Left colon (tissue), 2 donors: ENCODE measurements at places on chromosomes 3 and 15. TPM values are rescaled to one million over a fixed set of nuclear protein-coding genes. Genes with fewer than 3 reads are reported as not detected.

Gene SCAANT1
- not detected for total RNA-seq

Gene SLC22A13
- 0.61 TPM for total RNA-seq

Gene GP5
- total RNA-seq, result not detected

Gene PFN2
- 49.7 TPM for total RNA-seq

Gene CSPG4
- 12.2 TPM for total RNA-seq

Gene POLR2M
- 40.8 TPM for total RNA-seq

Gene PRSS50
- not detected for total RNA-seq

DNA sequence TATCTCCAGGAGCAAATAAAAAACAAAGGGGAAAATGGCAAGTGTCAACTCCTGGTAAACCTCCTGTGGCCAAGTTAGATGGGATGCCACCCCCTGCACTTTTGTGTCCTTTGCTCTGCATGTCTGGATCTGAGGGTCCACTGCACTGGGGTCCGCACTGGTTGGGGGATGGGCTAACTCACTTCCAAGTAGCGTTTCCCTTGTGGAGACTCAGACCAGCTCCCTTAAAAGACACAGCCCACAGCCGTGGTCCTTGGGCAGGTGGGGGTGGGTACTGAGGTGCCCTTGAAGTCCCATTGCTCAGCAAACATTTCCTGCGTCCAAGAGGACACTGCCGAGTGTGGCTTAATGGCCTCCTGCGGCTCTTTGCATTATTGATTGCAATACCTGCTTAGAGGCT is 188.2 kb downstream of the MEGF11 start:
- no peak for DNase-seq

GRCh38 chr15:93974804-93975481 is 256.4 kb upstream of the MCTP2 start:
- DNase-seq, result no peak

DNA sequence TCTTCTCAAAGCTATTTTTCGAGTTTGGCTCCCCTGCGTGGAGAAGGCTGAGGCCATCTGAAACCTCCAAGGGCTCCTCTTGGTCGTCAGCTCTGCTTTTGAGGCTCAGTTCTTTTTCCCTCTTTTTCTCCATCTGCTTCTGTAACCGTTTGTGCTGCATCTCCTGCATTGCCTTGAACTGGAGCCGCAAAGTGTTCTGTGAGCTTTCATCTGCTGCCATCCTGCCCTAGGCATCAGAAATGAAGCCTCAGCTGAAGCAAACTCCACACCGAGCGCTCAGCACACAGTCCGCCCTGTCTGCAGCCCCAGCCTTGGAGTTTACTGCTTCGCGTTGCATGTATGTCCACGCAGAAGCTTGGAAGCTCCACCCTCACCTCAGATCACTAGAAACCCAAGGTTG is 14.9 kb downstream of the CCDC13 start:
- no peak for DNase-seq

GRCh38 chr3:160870327-160870726 is 114.3 kb downstream of the PPM1L start:
- DNase-seq, result no peak

- no peak for DNase-seq
Measured at GRCh38 chr3:98556164-98557130, 24.7 kb downstream of the GPR15 start.

DNA sequence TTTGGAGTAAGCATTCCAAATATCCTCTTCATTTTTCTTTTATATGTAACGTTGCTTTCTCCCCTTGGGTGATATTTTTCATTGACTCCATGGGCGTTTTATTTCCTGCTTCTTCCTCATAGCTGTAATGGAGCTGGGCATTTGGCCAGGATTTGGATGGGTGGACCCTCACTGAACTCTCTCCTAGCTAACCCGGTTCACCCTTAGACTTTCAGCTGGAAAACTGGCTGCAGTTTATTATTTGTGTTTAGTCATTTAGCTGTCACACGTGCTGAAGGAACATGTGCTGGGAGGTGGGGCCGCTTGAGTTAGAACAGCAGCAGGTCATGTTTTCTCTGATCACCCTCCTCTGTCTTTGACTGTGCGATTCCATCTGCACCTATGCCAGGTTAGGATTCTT is 407.6 kb downstream of the ZIC1 start:
- peak; percentile 88 for DNase-seq

- no peak for DNase-seq
Measured at GRCh38 chr3:47852604-47853602, 50.0 kb downstream of the DHX30 start.

GRCh38 chr3:102026656-102027055 is 177.3 kb downstream of the NFKBIZ start:
- DNase-seq, result no peak

DNA sequence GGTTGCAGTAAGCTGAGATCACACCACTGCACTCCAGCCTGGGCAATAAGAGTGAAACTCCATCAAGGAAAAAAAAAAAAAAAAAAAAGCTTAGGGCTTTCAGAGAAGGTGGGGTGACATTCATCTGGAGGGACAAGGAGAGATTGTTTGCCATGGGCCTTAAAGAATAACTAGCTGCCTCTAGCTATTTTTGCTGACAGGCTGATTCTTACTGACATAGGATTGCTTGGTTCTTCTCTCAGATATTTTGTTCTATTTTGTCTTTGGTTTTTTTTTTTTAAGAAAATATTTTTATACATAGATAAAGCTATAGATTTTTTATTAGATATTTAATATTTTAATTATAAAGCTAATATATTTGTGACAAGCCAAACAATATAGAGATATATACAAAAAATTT is 24.2 kb upstream of the PIAS1 start:
- DNase-seq, result no peak

DNA sequence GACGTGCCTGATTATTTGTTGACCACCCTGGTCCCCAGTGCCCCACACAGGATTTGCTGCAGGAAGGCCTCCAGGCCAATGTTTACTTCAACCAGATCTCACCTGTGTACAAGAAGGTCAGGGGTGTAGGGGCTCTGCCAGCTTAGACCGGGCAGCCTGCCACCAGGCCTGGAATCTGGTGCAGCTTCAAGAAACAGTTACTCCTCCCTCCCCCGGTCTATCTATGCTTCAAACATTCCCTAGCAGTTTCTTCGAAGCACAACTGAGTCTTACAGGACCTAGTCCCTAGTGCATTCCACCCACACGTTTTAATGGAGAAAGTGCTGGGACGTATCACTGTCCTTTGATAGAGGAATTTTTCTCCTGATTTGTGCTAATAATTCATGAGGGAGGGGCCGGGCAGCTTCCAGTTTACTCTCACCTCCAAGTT is 8.0 kb downstream of the SH3BP5 start:
- no peak for DNase-seq
